ENCODE measurements at places on chromosomes 2 and 18.

- DNase-seq: no peak
Measured at GRCh38 chr2:178251151-178251955, 57.0 kb downstream of the OSBPL6 start.

GRCh38 chr2:182416191-182416590, 10.6 kb downstream of the PDE1A start:
- DNase-seq: no peak

DNA sequence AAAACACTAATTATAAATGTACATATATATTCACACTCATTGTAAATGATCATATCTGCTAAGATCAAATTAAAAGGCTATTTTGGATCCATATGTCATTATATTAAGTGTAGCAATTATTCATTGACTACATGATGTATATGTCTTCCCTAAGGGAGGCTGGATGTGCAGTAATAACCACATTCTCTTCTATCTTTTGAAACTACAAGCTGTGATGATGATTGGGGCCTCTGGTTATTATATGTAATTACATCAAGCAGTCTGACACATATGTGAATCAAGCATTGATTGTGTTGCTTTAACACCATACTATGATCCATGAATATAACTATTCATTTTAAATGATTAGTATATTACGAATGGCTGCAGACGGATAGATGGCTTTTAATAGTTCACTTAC, 1973.4 kb downstream of the SUCLG1 start:
- no peak for DNase-seq

DNA sequence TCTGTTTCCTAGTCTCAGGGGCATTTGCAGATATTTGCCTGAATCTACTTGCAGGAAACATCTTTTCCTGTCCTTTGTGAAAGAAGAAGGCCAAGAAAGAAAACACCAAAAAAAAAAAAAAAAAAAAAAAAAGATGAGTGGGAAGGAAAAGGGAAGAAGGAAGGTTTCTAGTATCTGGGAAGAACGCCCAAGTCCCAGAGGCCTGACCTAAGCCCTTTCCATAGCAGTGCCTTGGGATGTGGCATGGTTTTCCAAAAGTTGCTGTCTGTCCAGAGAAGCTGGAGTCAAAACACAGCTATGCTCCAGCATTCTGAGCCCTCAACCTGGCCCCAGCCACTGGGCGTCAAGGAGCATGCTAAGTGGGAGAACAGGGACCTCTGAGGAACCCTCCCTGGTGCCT, 123.5 kb downstream of the INHBB start:
- no peak for DNase-seq

GRCh38 chr2:75616933-75617332, 29.6 kb upstream of the MRPL19 start:
- no peak for DNase-seq

- no peak for DNase-seq
Measured at GRCh38 chr18:57433934-57434535, 1.1 kb upstream of the ONECUT2 start.

- no peak for DNase-seq
Measured at GRCh38 chr2:52794581-52794980, 973.0 kb upstream of the CHAC2 start.

All from stimulated activated CD8-positive, alpha-beta memory T cell treated with anti-CD3 and anti-CD28 coated beads, Interleukin-7, amount 100 ng/mL, for 1 hour (primary cell).